ENCODE measurements at places on chromosomes 5 and 9.

- DNase-seq: no peak
Observed at GRCh38 chr9:110087605-110088004, 120.4 kb downstream of the C9orf152 start.

DNA sequence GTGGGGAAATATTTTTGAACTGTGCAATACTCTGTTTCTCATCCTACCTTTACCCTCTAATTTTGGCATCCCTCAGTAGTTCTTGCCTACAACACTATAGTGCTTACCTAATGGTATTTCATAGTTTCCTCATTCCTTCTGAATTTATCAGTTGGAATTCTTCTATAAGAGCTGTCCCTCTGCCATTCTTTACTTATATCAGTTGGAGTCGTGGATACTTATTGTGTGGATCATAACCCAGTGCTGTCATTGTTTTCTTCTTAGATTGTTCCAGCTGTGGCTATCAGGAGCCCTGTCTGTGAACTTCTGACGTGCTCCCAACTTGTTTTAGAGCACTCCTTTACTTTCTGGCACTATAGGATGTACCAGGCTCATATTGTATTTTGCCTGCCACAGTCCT, 146.1 kb upstream of the OTULINL start:
- no peak for DNase-seq

DNA sequence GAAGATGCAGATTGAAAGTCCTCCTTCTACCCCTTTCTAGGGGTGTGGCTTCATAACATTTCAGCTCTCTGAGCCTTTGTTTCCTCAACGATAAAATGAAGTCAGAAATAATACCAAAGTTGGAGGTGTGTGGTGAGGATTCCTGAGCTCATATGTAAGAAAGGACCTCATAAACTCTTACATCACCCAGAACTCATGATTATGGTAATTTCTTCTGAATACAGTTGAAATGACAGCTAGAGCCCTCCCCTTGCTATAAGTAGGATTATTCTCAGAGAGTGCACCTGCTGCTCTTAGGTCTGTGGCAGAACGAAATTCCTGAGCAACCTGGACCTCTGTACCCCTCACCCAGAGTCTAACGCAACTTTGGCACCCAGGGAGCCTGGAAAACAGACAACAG, 291.4 kb upstream of the KLF4 start:
- DNase-seq: no peak

GRCh38 chr9:129131300-129132145, 20.3 kb downstream of the PTPA start:
- peak; percentile 82 for DNase-seq

GRCh38 chr5:72074251-72074650, 33.0 kb upstream of the MAP1B start:
- DNase-seq: no peak

GRCh38 chr9:29078063-29078666, 1504.9 kb upstream of the C9orf72 start:
- no peak for DNase-seq

GRCh38 chr5:138103319-138103637, 19.4 kb downstream of the WNT8A start:
- no peak for DNase-seq

- DNase-seq: no peak
Observed at GRCh38 chr9:69867081-69867814, 46.6 kb downstream of the CFAP95 start.

GRCh38 chr5:41878643-41879478, 8.6 kb upstream of the OXCT1 start:
- DNase-seq: no peak

DNA sequence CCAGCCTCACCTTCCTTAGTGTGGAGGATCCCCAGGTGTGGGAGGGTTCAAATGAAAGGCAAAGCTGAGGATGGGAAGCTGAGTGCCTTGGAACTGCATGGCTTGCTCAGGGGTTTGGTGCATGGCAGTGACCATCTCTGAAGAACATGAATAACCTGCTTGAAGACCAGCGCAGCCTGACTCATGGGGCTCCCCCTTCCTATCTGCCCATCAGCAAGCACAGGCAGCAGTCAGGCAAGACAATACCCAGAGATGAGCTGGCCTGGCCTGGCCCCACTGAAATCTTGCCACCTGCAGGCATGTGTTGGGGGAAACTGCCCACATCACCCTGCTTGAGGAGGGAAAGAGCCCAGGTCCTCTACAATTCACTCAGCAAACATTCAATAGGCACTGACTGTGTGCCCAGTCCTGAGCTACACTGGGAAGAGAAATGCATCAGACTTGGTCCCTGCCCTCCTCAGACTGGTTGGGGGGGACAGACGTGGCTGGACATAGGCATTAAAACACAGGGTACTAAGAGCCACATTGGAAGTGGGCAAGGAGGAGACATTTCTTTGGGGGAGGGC, 105.0 kb upstream of the ALDH1B1 start:
- no peak for DNase-seq

DNA sequence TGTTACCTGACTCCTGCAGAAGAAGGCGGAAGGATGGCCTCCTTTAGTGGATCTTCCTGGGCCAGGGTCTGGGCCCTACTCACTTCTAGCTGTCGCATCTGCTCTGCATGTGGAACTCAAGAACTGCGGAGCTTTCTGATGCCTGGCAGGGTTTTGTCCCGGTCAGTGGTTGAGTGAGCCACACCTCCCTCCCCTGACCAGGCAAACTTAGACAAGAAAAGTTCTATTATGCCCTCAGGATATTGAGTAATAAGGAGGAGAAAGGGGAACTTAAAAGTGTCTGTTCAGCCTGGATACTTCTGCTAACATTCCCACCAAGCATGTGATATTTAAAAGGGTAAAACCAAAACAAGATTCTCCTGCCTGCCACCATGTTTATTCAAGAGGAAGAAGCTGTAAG, at the start of gene FYB1:
TSS of gene FYB1 (minus strand) at position 127 of the 400 bp plus-strand sequence. CDS start 16,603 bp downstream, outside the sequence.
- no peak for DNase-seq

DNA sequence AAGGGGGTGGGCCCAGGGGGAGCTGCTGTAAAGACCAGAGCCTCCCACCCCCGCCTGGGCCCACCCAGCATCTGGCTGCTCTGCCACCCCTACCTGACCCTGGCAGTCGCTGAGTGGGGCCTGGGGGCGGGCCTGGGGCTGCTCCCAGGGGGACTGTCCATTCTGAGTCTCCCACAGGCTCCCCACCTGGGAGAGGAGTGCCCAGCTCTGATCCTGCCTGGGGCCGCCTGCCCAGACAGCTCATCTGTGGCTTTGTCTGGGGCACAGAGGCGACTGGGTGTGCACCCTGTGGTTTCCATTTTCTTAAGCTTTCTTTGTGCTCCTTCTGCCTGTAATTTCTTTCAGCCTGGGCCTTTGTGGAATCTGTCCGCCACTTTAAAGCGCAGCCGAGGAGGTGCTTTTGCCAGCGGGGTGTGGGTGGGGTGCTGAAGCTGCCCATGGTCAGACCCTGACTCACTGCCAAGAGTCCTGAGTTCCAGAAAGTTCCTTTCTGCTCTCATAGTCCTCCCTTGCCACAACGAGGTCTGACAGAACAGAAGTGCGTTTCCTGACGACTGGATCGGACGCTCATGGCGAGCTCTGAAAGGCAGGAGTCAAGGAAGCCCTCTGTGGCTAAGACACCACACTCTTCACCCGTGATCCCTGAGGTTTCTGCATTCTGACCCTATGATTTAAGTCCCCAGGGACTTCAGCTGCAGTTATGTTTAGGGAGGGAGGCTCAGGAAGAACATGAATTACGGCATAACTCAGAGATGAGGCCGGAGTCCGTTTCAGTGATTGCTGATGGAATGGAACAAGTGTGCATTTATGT, 225.0 kb downstream of the FANCC start:
- DNase-seq: peak; percentile 93

- no peak for DNase-seq
Observed at GRCh38 chr9:121141706-121142105, 60.0 kb downstream of the RAB14 start.

DNA sequence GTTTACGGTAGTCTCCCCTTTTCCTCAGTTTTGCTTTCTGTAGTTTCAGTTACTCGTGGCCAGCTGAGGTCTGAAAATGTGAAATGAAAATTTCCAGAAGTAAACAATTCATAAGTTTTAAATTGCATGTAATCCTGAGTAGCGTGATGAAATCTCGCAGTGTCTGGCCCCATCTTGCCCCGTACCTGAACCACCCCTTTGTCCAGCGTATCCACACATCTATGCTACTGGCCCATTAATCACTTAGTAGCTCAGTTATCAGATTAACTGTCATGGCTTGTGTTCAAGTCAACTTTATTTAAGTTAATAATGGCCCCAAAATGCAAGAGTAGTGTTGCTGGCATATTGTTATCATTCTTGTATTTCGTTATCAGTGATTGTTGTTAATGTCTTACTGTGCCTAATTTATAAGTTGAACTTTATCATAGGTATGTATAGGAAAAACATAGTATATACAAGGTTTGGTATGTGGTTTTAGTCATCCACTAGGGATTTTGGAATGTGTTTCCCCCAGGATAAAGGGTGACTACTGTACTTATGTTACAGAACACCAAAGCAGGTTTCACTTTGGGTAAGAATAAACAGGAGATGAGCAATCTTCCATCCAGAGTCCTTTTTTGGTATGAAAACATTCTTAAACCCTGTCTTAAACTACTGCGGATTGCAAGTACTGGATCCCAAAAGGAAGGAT, 118.4 kb upstream of the KCNN2 start:
- peak; percentile 38 for DNase-seq

- DNase-seq: no peak
Observed at GRCh38 chr5:19256036-19256435, 732.0 kb downstream of the CDH18 start.

DNA sequence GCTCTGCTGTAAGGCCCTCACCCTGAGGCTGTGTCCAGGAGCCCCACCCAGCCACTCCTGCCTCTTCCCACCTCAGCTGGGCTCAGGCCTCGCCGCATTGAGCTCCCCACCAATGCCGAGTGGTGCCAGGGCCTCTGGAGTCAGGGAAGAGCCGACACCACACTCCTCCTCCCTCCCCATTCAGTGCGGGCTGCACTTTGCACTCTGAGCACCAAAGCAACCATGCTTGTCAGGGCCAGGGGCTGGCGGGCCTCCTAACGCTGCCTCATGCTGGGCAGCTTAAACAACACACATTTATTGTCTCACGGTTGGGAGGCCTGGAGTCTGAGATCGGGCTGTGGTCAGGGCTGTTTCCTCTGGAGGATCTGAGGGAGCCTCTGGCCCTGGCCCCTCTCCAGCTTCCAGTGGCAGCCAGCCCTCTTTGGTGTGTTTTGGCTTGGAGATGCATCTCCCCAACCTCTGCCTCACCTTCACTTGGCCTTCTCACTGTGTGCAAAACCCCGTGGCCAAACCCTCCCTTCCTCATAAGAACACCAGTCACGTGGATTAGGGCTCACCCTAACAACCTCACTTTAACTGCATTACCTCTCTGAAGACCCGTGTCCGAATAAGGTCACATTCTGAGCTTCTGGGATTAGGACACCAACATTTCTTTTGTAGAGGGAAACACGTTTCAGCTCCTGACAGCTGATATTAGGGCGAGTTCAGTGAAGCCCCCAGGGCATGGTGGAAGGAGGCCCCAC, 157.8 kb downstream of the MED10 start:
- DNase-seq: no peak

- peak; percentile 49 for DNase-seq
Observed at GRCh38 chr5:60577116-60577515, 122.8 kb downstream of the DEPDC1B start.

GRCh38 chr5:180069589-180070247, 1.8 kb downstream of the RNF130 start:
- no peak for DNase-seq

DNA sequence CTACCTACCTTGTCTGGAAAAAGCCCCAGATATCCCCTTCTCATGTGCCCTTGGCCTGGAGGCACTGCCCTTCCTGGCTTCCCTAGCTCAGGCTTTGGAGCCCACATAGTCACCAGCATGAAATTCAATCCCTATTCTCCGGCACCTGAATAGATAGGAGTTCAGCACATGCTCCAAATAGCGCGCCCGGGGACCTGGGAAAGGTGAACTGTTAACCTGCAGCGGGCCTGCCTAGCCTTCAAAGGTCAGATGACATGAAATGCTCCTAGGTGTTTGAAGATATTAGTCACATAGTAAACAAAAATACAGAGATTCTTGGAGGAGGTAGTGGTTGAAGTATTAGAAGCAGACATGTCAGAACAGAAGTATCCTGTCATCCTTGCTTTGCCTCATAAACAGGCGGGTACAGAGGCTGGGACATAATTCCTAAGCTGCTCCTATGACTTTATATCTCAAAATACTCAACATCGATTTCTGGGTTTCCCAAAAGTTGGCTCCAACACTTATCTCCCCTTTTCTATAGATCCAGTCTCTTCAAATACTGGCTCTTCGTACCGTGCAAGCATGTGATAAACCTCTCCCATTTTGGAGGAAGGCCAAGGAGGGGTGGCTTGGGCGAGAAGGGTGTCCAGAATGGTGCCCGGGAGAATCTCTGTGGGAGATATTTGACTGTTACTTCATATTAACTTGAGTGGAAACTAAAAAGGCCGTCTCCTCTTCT, 88.0 kb upstream of the ANKH start:
- no peak for DNase-seq

DNA sequence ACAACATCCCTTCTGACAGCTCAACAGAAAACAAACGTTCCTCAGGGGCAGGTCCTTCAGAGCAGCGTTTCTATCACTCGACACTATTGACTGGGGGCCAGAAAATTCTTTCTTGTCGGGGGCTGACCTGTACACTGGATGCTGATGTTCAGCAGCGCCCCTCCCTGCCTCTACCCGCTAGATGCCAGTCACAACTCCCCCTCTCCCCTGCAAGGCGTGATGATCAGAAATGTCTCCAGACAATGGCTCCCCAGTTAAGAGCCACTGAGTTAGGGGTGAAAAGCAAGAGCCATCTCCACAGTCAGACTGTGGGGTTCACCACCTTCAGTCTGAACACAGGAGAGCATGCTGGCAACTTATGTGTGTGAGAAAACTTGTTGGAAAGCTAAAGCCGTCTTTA, 39.8 kb downstream of the SERINC5 start:
- DNase-seq: no peak

DNA sequence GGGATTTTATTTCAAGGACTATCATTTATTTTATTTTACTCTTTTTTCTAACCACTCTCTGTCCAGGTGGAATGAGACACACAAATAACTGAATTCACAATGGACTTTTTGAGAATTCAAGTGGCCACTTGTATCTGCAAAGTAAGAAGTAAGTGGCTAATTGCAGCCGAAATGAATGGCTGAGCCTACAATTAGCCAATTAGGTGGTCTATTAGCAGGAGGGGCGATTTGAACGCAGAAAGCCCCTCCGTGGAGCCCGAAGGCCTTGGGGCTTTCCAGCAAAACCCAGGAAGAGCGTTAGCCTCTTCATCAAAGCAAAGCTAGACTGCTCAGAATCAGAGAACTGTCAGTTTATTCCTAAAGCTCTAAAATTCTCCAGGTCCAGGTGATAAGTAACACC, 176.9 kb downstream of the EBF1 start:
- DNase-seq: no peak

DNA sequence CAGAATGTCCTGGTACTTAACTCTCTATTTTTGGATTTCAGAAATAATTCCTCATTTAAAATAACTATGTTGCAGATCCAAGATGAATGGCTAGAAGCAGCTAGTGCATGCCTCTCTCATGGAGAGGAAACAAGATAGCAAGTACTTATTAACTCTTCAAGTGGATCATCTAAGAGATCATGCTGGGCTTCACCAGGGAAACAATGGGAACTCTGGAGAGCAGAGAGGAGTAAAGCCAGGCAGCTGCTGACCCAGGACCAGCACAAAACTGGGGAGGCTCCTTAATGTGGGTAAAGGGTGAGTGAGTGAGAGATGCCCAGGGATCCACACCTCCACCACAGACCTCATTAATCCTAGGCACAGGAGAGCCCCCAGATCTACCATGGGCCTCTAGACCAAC, 897.8 kb upstream of the ACO1 start:
- DNase-seq: no peak
